HuH-7 (cell line): ENCODE measurements at places on chromosomes 7 and 10.
A peak's percentile ranks its signal among the peaks of the same experiment; 100 is the strongest.

- no peak for DNase-seq
Measured at GRCh38 chr7:53541475-53541874, 506.0 kb downstream of the POM121L12 start.

DNA sequence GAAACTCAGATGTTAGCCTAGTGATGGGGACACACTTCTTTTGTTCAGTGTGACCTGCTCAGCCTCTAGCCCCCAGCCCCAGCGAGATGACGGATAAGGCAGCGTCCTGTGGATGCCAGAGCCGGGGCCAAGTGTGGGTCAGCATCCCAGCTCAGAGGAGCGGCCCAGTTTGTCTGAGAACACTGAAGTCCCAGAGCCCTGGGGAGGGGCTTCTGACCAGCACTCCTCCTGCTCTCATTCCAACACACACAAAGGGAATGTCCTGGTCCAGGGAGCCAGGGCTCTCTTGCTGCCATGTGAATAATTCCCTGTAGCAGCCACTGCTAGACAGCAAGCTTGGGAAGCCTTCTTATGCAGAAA, 4.5 kb upstream of the ATP6V0E2 start:
- DNase-seq, result no peak

DNA sequence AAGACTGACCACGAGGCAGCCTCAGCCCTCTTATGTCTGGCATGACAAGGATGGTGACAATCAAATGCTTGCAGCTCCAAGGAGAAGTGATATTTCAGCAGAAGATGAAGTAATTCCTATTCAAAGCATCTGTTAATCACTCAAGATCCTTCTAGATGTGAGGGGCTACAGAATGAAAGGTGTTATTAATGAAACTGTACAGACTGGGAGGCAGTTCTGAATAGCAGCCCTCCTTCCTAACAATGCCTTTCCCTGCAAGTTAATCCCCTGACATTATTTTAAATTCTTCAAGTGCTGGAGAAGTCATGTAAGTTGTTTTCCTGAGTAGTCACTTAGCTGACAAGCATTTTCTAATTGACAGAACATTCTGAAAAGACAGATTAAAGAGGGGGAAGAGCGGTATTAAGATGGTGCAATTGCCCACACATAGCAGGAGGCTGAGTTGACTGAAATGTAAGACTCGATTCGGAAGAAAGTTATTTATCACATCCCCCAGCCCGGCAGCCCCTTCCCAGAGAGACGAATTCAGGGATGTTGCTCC, 300.8 kb downstream of the GRID1 start:
- no peak for DNase-seq

GRCh38 chr7:82289152-82289535, 154.4 kb downstream of the CACNA2D1 start:
- DNase-seq, result no peak

- no peak for DNase-seq
Measured at GRCh38 chr7:112439476-112439875, 10.8 kb upstream of the IFRD1 start.

DNA sequence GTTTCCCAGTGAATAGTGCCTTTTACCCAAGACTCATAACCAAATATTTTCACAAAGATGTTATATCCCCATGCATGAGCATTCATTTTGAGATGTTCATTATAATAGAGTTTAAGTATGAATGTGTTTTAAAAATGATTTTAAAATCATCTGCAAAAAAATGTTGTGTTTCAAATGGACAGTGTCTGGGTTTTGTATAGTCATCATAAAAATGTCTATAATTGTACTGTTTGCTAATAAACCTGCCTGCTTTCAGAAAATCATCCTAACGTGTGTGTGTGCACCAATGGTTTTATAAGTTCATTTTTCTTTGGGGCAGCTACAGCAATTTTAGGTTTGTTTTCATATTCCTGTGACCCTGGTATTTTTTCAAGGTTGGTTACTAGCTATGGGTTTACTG, 63.2 kb downstream of the INSYN2A start:
- no peak for DNase-seq

DNA sequence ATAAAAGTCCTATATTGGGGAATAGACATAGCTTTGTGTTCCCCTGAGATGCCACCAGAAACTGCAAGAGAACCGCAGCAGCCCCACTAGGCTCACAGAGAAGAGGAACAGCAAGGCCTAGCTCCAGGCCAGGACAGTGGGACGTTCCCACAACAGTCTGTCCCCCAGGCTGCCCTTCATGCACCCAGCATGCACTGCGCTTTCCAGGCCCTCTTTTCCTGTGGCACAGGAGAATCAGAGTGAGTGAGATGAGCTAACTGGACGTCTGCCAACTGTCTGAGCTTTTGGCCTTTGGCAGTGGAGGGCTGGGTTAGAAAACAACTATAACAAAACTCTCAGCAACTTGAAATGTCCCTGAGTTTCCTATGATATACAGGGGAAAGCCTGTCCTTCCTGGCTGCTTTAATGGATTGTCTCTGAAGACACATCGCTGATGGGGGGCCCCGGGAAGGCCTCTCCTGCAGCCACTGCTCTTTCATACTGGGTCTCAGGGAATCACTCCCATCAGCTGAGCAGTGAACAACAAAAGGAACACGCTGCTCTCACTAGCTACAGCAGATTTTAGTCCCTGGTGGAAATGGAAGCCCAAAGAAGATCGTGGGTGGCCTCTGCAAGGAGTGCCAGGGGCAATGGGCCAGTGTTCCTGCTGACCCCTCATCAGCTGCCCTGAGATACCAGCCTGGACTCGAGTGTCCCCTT, 53.5 kb downstream of the PODXL start:
- DNase-seq, result no peak

DNA sequence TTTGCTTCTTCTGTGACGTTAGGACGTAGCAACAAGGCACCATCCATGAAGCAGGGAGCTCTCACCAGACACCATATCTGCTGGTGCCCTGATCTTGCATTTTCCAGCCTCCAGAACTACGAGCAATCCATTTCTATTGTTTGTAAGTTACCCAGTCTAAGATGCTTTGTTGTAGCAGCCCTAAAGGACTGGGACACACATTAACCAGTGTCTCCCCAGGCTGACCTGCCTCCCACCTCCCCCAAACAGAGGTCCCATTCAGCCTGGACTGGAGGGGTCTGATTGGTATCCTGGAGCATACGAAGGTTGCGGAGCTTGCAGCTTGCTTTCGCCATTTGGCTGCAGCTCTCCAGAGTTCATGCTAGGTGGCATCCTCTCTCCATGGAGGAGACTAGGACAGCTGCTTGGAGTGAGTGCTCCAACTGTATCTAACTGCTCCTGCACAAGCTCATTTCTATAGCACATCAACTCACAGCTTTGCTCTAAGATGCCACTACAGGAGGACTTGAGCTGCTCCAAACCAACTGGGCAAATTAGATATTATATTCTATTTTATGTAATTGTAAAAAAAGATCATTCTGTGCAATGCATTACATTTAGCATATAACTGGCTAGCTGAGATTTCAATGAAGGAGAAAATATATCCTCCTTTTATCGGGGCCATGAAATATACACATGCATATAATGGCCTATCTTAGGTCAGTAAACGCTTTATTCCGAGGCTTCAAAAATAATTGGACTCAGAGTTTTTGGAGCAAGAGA, 8.0 kb upstream of the GRK5 start:
- DNase-seq, result peak; percentile 75

DNA sequence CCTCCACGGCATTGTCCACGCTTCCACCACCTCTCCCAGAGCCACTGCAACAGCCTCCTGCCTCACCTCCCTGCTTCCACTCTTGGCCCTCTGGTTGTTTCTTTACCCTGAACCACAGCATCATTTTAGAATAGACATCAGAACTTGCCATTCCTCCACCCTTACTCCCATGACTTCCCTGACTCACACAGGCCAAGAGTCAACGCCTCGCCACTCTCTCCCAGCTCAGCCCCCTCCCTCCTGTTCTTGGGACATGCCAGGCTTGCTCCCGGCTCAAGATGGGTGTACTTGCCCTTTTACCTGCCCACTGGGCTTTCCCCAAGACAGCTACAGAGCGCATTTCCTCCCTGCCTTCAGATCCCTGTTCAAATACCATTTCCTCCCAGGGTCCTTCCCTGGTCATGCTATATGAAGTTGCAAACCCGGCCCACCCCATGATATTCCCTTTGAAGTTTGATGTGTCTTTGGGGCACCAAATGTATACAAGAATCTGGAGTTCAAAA, 429.1 kb downstream of the RPS24 start:
- no peak for DNase-seq

DNA sequence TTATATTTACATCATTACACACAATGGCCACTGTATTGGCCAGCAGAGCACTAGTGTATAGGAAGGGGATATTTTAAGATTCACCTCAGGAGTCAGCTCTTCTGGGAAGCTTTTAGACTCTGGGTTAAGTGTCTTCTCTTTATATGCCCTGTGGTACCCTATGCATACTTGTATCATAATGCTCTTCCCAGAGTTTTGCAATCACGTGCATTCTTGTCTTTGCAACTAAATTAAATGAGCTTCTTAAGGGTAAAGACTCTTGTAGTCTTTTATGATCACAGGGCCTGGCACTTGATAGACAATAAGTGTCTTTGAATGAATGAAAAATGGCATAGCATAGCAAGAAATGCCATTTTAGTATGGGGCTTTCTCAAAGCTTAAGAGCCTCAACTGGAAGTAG, 35.4 kb upstream of the ARMS2 start:
- DNase-seq, result no peak

- DNase-seq, result no peak
Measured at GRCh38 chr10:73917566-73918305, 6.8 kb downstream of the PLAU start.

GRCh38 chr10:35661236-35661635, 19.1 kb upstream of the FZD8 start:
- no peak for DNase-seq

- no peak for DNase-seq
Measured at GRCh38 chr10:65907199-65907712, 1018.6 kb upstream of the LRRTM3 start.

- no peak for DNase-seq
Measured at GRCh38 chr10:18980089-18980629, 68.4 kb upstream of the MALRD1 start.

GRCh38 chr10:78935697-78936407, 132.9 kb upstream of the ZMIZ1 start:
- no peak for DNase-seq
